Urinary bladder (tissue), 4 donors: ENCODE measurements at places on chromosomes 5 and 9. TPM values are rescaled to one million over a fixed set of nuclear protein-coding genes. Genes with fewer than 3 reads are reported as not detected.
A peak's percentile ranks its signal among the peaks of the same experiment; 100 is the strongest.

DNA sequence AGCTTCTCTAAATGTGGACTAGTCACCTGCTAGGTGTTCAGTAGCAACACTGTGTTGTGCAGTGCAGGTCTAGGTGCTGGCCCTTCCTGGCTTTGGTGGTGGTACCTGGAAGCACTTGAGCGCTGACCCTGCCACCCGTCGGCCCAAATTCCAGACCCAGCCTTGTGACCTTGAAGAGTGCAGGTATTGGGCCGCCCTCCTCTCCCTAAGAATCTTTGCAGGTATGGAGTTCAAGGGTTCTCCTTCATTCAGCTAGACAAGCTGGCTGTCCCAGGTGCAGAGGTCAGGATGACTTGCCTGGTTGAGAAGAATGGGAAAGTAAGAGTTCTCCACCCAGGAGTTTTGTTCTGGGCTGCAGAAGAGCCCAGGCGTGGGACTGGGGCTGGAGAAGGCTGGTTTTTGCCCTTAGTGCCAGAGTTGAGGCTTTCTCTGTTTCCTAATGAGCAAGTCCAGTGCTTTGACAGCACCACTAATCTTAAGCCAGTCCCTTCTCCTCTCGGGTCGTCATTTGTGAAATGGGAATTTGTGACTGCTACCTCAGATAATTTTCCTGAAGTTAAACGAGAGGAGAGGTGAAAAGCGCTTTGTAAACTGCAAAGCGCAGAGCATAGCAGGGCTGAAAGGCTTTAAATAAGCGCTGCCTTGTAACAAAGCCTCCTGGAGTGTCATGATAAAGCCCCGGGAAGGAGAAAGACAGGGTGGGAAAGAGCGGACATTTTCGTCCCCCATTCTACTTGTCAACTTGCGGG lies 4.0 kb downstream of the FOXE1 start:
- no peak for DNase-seq

Gene SLC25A25
- polyA plus RNA-seq: 23.1 TPM

DNA sequence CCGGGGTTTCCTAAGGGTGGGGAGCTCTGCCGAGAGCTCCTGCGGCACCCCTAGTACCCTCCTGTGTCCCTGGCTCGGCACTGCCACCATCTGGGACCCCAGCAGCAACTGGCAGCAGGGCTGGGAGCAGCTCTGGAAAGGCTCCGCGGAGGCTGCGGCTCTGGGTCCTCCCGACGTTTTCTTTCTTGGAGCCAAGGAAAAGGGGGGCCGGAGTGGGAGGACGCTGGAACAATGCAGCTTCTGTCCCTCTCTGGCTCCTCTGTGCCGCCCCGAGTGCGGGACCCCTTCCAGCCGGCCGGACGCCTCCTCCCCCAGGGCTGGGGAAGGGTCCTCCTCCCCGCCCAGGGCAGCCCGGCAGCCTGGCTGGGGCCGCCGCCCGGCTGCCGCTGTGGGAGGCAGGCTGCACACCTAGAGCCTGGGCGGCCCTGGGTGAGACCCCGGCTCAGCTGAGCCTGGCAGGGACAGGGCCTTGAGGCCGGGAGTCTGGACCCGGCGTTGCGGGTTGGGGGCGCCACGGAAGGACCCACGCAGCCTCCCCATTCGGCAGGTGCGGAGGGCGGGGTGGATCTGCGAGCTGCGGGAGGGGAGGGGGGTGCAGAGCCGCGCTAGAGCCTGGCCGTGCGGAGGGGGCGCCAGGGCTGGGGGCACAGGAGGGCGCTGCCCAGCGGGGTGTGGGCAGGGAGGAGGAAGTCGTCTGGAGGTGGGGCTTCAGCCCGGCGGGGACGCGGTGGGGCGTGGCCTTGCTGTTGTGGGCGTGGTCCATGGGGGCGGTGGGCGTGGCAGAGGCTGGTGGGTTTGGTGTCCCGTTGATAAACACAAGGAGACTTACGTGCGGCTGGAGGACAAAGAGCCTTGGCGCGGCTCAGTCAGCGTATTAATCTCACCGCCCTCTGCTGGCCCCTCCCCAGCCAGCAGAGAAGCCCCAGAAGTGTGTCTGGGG lies 15.1 kb downstream of the GPSM1 start:
- peak; percentile 66 for DNase-seq

DNA sequence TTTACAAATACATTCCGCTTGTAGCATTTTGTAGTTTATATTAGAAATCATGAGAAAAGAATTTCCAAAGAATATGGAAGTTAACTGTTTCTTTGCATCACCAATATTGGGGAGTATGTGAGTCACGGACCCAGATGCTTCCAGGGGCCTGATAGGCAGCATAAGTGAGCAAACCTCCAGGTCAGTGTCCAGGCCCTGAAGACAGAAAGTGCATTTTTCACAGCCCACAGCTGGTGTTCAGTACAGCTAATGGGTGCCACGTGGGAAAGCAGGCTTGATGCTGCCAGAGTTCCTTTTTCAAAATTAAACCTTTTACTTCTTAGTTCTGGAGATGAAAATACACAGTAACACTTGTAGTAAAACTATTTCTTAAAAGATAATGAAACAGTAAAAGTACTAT lies 454.4 kb upstream of the ACTBL2 start:
- DNase-seq: no peak

GRCh38 chr9:71518045-71518827 lies 250.1 kb downstream of the CEMIP2 start:
- peak; percentile 13 for DNase-seq

DNA sequence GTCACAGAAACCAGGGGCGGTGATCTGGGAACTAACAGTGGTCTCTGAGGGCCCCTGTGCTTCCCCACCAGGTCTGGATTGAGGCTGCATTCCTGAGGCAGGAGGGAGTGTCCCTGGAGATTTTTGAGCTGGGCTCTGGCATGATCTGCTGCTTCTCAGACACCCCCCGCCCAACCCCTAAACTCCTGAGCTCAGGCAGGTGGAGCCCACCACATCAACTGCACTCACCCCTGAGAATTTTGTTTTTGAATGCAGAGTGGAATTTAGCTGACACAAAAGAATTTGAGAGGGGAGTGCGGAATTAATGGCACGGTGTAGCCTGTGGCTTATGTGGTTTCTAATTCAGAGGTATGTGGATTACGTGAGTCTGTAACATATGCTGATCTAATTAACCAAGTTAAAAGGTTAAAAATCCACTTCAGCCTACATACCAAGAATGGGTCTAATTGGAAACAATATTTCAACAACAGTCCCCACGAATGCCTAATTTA lies 23.9 kb upstream of the CTSL start:
- no peak for DNase-seq

GRCh38 chr9:107227774-107228173 lies 55.3 kb upstream of the RAD23B start:
- DNase-seq: no peak

- no peak for DNase-seq
These were observed 482 bp downstream of the NFIB start for GRCh38 chr9:14313378-14313940.

DNA sequence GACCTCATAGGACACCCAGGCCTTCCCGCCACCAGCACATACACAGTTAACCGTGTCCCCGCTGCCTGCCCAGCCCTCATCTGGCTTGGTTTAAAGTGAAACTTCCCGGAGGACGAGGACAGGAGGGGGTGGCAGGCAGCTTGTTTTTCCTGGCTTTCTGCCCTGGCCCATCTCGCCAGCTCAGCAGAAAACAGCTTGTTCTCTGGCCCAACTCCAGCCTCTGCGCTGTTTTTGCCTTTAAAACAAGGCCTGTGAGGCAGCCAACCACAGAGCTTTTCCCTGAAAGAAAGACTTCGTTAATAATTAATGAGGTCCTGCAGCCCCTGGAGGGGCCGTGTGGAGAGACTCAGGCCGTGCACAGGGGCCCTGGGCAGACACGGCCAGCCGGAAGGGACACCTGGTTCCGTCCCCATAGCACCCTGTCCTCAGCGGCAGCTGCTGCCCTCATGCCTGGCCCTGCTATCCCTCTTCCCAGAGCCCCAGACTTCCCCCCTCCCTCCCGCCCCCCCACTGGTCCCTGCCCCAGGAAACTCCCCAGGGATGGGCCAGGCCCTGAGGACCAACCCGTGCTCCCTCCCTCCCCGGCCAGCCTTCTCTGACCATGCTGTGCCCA lies 108.7 kb downstream of the RXRA start:
- DNase-seq: peak; percentile 95

DNA sequence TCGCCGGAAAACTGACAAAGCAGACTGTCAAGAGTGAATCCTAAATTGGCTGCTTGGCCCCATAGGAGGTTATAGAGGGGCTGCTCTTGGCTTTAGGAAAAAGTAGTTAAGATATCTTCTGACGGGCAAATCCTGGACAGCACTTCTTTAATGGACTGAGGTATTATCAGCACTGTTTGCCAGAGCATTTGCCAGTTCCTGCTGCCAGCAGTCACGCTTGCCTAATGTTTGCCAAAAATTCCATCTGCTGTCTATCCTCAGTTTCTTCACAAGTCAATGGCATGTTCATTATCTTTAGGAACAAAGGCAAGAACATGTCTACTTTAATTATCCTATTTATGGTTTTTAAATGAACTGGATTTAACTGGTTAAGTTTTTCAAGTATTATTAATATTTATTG lies 25.8 kb upstream of the SREK1 start:
- DNase-seq: no peak

Gene HTR4
- polyA plus RNA-seq: 0.06 TPM

GRCh38 chr5:100858987-100859545 lies 44.0 kb downstream of the ST8SIA4 start:
- DNase-seq: no peak

- no peak for DNase-seq
These were observed 15.4 kb downstream of the TMEM268 start for GRCh38 chr9:114626415-114627020.

Gene SPATA31A3
- not detected for polyA plus RNA-seq

GRCh38 chr5:111454198-111454622 lies 58.1 kb downstream of the STARD4 start:
- peak; percentile 62 for DNase-seq

Gene SLC4A9
- polyA plus RNA-seq: 0.06 TPM

Gene SLCO4C1
- 0.04 TPM for polyA plus RNA-seq

DNA sequence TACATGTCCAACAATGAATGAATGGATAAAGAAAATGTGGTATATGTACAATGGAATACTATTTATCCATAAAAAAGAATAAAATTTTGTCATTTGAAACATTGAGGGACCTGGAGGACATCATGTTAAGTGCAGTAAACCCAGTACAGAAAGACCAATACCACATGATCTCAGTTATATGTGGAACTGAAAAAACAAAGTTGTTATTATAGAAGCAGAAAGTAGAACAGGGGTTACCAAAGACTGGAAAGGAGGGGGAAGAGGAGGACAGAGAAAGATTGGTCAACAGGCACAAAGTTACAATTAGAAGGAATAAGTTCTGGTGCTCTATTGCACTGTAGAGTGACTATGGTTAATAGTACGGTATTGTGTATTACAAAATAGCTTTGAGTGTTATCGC lies 233.8 kb downstream of the SEMA6A start:
- no peak for DNase-seq
